Stimulated activated CD4-positive, alpha-beta T cell treated with anti-CD3 and anti-CD28 coated beads, Interleukin-1b, Interleukin-23, amount 100 ng/mL, for 1 hour (primary cell): ENCODE measurements at places on chromosomes 4 and X.

GRCh38 chr4:132614682-132615081, 534.4 kb upstream of the PCDH10 start:
- DNase-seq = no peak

DNA sequence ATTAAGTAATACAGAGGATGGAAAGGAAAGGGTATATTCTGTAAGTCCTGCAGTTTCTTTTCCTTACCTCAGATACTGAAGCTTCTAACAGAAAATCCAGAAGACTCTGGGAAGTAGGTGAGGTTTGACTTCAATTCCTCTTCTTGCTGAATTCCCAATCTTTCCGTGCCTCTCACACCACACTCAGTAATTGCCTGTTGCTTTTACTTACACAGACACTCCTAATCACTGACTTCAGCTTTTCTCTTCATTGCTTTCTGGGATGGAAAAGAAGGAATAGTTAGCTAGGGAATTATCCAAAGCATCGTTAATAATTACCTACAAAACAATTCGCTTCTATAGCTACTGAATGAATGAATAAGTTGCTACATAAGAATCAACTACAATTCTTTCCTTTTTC, 163.6 kb downstream of the FBXO8 start:
- DNase-seq = no peak

- no peak for DNase-seq
These were observed 7.0 kb upstream of the FGFBP1 start for GRCh38 chr4:15945516-15945915.

DNA sequence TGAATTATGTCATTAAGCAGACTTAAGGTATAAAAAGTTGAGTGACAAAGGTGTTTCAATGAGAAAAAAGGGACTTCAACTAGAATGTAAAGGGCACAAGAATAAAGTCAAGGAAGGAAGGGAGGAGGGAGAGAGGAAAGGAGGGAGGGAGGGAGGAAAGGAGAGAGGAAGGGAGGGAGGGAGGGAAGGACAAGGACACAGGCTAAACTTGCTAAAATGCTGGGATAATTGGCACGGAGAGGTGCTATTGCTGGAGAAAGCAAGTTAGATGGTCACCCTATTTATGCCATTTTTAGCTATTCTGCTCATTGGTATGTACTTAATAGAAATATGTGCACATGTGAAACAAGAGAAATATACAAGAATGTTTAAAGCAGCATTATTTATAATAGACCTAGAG, 44.9 kb upstream of the SPP1 start:
- DNase-seq = no peak

GRCh38 chr4:106266201-106266600, 49.8 kb downstream of the TBCK start:
- no peak for DNase-seq

- no peak for DNase-seq
These were observed 27.5 kb downstream of the NKX1-1 start for GRCh38 chr4:1378559-1379231.

- DNase-seq = no peak
These were observed 30.7 kb downstream of the ADGRG2 start for GRCh38 chrX:19091596-19091995.

- DNase-seq = no peak
These were observed 58.4 kb upstream of the TET2 start for GRCh38 chr4:105088110-105088879.

- DNase-seq = no peak
These were observed 90.7 kb downstream of the PAPSS1 start for GRCh38 chr4:107629318-107629717.

GRCh38 chrX:97026406-97026805, 142.7 kb downstream of the RPA4 start:
- DNase-seq = no peak

DNA sequence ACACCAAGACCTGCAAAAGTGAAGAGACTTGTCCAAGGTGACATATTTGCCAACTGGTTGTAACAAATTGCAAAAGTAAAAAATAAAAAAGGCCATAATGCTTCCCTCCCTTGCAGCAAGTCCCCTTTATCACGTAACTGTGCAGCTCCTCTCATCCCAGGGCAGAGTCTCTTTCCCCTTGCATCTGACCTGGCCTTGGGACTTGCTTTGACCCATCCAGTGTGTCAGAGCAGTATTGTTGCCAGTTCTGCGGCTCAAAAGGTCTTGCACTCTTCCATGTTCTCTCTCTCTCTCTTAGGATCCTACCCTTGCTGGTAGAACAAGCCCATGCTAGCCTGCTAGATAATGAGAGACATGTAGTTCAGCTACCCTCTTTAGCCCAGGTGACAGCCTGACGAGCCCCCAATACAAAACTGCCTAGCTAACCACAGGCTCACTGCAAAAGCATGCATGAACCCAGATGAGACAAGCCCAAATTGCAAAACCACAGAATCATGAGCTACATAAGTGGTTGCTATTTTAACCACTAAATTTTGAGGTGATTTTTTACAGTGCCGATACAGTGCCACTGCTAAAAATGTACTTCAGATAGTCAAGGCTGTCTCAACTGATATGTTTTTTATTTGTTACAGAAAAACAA, 289.5 kb upstream of the PPARGC1A start:
- DNase-seq = no peak

GRCh38 chr4:4524364-4524763, 17.5 kb downstream of the STX18 start:
- DNase-seq = no peak

- no peak for DNase-seq
These were observed 250.0 kb downstream of the INPP4B start for GRCh38 chr4:142596121-142596520.

- DNase-seq = no peak
These were observed 5.3 kb upstream of the FGA start for GRCh38 chr4:154595807-154596206.

- no peak for DNase-seq
These were observed 102.1 kb downstream of the PCDH18 start for GRCh38 chr4:137430171-137430570.

DNA sequence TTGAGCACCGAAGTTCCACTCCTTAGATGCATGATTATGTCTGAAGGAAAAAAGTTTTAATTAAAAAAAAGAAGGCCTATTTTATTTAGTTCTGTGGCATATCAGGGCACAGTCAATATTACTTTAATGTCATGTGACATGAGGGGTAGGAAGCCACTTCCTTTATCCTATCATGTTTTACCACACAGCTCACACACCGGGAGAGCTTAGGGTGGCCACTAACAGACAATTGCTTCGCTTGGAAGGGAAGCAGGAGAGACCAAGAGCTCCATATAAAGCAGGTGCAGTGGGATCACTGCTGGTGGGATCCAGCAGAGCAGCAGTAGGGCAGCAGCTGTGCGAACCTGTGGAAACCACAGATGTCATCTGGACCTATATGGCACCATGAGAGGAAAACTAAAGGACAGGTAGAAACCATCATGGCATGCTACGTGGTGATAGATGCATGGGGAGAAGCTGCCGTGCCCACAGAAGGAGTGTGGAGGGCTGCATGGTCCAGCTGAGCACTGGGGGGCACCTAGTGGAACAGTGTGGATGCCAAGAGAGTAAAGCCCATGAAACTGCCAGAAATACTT, 52.0 kb downstream of the DTHD1 start:
- DNase-seq = no peak
